ENCODE measurements at places on chromosomes 1 and 21. TPM values are rescaled to one million over a fixed set of nuclear protein-coding genes. Genes with fewer than 3 reads are reported as not detected.

LENEP gene
- not detected for total RNA-seq

MNDA gene
- 11.0 TPM for total RNA-seq

MIA3 gene
- 72.9 TPM for total RNA-seq

NLRP3 gene
- total RNA-seq: 5.1 TPM

GGPS1 gene
- 13.5 TPM for total RNA-seq

FCAMR gene
- not detected for total RNA-seq

PAQR6 gene
- 2.5 TPM for total RNA-seq

LORICRIN gene
- not detected for total RNA-seq

NGF gene
- 25.7 TPM for total RNA-seq

DNA sequence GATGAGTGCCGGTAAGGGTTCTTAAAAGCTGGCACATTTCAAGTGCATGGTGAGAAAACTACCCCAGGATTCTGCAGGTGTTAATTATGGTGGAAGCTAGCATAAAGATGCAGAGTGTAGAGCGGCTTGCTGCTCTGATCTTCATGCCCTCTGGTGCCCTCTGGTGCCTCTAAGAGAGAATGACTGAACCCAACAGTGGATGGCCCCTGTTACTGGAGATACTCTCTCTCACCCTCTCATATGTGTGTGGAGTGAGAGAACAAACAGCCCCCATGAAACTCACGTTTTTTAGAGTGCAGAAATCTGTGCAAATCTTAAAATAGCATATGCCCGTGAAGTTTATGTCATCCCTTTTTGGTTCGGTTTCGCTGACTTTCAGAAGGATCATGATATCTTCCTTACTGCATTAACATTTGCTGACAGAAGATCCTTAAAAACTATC, 90.0 kb downstream of the GRIK1 start:
- peak; percentile 3 for DNase-seq

- no peak for DNase-seq
Measured at GRCh38 chr1:118202076-118202608, 17.1 kb upstream of the SPAG17 start.

GRCh38 chr1:161816201-161816600, 50.1 kb downstream of the ATF6 start:
- DNase-seq: no peak

DNA sequence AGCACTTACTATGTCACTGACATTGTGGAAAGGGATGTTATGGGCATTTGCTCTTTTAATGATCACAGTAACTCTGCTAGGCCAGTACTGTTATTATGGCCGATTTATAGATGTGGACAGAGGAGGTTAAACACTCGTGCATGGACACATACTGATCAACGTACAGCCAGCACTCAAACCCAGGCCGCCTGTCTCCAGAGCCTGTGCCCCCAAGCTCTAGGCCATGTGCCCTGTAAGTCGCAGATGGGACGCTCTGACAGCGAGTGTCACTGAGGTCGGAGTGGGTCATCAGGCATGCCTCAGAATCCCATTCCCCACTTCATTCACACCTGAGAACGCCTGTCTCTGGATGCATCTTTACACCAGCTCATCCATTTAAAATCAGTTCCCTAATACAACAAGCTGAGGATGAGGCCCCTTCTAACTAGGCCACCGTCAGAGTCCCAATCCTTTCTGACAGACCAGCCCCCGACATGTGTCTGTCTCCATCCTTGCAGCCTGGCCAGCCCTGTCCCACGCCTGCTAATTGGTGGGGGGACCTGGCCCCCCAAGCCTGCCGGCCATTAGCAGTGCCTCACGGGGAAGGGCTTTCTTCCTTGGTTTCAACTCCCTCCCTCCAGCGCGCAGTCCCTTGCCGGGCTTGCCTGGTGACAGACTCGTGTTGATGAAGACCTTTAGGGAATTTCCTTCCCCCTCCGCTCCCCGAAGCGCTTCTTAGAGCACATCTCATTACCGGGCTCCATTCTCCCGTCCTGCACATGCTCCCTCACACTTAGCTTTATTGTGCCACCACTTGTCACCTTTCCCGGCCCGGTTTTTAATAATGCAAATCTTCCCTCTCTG, 436.8 kb downstream of the KIF26B start:
- no peak for DNase-seq

DNA sequence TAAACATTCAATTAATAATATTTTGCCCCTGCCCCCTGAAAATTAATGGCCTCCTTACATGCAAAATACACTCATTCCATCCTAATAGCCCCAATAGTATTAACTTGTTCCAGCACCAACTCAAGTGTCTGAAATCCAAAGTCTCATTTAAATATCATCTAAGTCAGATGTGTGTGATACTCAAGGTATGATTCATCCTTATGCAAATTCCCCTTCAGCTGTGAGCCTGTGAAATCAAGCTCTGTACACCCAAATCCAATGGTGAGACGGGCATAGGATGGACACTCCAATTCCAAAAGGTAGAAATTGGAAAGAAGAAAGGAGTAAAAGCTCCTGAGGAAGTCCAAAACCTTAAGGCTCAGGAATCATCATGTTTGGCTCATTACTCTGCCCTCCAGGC, 83.5 kb downstream of the HHAT start:
- no peak for DNase-seq

DNA sequence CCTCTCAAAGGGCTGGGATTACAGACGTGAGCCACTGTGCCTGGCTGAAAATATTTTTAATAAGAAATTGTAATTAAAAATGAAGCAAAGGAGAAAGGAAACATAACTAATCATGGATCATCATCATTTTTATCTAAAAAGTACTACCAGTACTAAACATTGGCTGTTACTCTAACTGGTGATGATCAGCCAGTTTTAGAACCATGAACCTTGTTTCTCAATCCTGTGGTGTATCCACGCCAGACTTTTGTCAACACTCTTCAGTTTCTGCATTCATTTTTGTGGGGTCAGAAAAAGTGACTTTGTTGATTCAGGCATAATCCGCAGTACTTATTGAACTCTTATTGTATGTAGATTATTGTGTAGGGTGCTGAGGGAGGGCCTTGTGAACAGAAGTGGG, 52.3 kb downstream of the VPS13D start:
- DNase-seq: no peak

DNA sequence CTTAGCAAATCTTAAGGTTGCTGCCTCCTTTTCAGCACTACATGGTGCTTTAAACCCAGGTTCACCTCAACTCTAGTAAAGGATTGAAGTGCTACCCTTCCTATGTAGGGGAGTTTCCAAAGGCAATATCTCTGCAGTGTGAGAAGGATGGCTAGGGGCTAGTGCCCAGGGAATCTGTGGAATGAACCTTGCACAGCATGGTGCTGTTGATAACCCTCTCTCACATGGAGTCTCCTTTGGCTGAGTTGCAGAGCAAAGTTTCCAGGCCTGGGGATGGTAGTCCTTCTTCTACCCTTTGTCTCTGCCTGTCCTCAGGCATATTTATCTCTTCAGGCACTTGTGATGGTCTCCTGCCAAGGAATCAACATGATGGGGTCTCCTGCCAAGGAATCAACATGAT, 59.4 kb downstream of the AXDND1 start:
- DNase-seq: no peak

DNA sequence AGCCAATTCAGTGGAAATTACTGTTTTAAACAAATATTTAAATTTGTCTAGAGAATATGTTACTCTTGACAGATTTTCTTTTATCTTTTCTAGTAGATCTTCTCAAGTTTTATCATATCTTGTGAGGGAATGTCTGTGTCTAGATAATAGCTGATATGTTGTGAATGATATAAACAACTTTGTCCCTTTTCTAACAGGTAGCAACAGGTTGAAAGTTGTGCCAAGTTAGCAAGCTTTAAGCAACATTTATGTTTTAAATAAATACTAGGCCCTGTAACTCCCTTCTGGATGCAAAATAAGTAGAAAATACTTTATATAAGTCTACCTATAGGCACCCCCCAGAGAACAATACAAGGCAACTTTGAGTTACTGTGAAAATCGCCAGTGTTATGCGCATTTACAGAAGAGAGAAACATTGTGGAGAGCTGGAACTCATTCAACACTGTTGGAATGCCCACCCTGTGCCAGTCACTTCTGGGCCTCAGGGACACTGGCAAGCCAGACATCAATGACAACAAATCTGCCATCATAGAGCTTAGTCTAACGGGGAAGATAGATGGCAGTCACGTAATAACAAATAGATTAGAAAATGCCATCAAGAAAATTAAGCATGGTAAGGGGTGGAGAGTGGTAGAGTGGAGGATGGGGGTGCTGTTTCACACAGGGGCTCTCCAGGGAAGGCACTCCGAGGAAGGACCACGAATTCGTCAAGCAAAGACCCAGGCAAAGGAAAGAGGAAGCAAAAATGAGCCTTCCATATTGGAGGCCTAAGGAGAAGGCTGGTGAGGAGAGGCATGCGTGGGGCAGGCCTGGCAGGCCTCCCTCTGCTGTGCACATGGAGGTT, 4.4 kb downstream of the MAP3K21 start:
- DNase-seq: no peak

DNA sequence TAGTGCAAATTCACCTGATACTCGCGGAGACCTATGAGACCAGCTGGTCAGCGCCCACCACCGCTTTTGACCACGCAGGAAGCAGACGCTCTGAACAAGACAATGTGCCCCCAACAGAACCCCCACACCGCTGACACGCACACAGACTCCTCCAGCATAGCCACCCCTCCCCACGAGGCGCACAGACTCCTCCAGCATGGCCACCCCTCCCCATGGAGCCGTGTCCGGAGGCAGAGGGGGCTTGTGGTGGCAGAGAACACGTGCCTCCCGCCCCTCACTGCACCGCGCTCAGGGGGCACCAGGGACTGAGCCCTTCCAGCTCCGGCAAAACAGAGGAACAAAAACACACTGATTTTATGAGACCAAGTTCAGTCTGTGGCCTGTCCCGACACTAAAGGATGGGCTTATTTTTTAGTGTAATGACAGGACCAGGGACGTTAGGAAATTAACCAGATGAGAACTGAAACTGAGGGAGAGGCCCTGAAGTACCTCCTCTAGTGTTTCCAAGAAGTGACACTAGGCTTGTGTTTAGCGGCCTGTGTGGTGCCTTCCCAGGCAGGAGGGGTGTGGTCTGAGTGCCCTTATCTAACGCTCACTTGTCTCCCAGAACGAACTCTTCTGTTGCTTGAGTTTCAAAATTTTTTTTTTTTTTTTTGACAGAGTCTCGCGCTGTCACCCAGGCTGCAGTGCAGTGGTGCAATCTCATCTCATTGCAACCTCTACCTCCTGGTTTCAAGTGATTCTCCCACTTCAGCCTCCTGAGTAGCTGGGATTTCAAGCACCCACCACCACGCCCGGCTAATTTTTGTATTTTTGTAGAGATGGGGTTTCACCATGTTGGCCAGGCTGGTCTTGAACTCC, 10.0 kb upstream of the AGPAT3 start:
- no peak for DNase-seq

DNA sequence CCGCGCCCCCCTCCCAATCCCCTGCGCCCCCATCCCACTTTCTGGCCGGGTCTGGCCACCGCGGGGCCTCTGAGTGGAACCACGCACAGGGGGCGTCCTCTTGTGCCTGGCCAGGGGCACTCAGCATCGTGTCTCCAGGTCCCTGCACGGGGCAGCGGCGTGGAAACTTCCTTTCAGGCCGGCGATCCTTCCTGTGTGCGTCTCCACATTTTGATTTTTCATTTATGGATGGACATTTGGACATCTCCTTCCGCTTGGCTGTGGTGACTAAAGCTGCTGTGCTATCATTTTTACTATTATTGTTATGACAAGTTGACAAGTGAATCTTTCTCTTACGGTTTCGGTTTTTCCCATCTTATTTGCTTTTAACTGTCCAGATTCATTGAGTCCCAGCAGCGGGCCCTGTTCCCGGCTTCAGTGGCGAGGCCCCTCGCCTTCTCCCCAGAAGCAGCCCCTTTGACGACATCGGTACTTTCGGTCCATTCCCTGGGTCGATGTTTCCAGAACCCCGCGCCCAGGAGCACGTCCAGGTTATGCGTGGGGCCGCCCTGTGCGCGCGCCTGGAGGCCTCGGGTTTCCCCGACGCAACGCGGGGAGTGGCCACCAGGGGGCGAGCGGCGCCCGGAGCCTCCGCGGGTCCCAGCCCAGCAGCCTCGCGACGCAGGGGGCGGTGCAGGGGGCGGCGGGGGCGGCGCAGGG, 12.4 kb upstream of the SLC19A1 start:
- no peak for DNase-seq

DNA sequence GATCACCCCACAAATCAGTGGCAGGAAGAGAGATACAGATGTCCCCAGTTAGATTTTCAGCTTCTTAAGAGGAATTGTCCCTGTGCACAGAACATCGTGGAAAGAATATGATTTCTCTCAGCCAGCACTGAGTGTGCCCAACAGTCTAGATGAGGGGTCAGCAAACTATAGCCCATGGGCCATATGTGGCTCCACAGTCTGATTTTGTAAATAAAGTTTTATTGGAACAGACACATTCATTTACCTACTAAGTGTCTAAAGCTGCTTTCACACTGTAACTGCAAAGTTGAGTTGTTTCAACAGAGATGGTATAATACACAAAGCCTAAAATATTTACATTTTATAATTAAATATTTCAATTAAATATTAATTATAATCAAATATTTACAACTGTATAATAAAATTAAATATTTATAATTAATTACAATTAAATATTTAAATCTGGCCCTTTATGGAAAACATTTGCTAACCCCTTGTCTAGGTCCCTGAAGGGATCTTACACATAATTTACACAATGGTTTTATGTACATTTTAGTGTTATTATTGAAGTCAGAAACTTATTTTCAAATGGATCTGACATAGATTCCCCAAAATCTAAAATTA, 407.6 kb downstream of the PTPRU start:
- DNase-seq: no peak

GRCh38 chr1:18100491-18101063, 7.0 kb upstream of the IGSF21 start:
- DNase-seq: peak; percentile 51

- DNase-seq: no peak
Measured at GRCh38 chr1:115112496-115113375, 23.4 kb upstream of the TSPAN2 start.

GRCh38 chr1:89669441-89669840, 36.5 kb downstream of the LRRC8C start:
- no peak for DNase-seq

- DNase-seq: no peak
Measured at GRCh38 chr1:220791956-220792355, 5.2 kb downstream of the MTARC1 start.

- no peak for DNase-seq
Measured at GRCh38 chr1:192167911-192168700, 9.8 kb downstream of the RGS18 start.

DNA sequence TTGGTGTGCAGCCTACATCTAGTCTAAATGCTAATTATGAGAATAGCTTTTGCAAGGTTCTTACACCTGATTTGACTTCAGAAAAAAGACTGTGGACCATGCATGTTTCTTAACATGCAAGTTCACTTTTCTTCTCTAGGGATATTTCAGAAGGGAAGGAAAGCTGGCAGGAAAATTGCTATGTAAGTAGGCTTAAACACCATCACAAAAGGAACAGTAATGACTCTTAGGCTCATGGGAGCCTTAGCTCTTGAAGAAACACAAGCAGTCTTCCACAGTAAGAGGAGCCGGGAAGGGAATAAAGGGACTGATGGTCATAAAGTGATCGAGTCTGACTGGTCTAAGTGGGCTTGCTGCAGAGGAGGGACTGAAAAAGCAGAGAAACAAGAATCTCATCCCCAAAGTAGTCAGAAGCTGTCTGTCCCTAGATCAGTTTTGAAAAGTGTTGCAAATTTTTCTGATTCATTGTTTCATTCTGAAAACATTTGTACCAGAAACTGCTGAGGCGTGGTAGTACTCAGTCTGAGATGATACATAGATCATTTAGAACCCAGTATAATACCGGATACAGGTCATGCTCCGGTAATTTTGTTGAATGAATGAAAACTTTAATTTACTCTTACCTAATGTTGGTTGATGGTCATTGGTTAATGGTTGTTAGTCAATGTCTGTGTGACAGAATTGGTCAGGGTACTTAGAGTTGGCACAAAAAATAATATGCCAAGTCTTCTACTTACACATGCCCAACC, 40.9 kb downstream of the SMYD2 start:
- no peak for DNase-seq

- no peak for DNase-seq
Measured at GRCh38 chr1:153361480-153362109, 3.9 kb downstream of the S100A9 start.

Measured in thoracic aorta (tissue), 2 donors.